Activated CD4-positive, alpha-beta T cell treated with anti-CD3 and anti-CD28 coated beads, Interleukin-2, amount 50 U/mL, for 1 hour (primary cell): ENCODE measurements at places on chromosomes 5 and 9.

DNA sequence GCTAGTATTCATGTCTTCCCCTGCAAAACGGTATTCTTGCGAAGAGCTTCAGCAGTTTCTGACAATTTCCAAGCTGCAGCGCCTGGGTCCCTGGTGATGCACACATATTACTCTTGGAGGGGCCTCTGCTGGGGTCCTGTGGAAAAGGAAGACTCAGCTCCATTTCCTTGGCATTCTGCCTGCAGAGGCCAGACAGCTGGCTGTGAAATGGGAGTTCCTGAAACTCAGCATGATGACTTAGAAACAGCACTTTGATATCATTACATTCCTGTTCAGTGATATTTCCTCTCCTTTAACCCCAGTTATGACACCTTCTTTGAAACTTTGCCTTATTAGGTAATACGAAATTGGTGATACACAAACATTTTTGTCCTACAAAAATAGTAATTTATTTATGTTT, 98.5 kb downstream of the APBA1 start:
- no peak for DNase-seq

GRCh38 chr9:136485049-136486045, 2.5 kb upstream of the SEC16A start:
- DNase-seq, result peak; percentile 84

DNA sequence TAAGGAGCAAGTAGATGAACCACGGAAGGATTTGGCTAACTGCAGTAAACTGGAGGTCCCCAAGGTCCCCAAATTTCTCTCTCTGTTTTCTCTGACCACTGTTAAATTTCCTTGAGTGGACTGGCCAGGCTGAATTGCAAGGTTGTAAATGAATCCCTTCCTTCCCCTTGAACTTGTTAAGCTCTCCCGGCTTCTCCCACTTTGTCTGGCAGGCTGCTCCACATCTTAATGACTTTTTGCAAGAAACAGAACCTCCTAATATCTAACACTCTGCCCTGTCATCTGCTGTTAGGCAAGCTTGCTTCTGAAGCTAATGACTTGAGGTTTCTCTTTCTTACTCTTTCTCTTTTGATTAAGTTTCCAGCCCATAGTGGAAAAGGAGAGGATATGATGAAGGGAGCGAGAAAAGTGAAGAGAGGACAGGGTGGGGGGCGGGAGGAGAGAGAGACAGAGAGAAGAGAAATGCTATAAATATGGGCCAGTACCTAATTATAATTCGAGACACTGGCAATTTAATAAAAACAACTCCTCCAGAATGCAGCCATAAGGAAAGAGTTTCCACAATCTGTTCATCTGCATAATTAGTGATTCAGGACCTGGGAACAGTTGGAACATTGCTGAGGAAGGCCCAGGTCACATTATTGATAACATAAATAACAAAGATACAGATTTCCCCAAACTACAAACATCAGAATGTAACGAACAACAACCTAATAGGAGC, 437.3 kb upstream of the MPDZ start:
- DNase-seq, result no peak

DNA sequence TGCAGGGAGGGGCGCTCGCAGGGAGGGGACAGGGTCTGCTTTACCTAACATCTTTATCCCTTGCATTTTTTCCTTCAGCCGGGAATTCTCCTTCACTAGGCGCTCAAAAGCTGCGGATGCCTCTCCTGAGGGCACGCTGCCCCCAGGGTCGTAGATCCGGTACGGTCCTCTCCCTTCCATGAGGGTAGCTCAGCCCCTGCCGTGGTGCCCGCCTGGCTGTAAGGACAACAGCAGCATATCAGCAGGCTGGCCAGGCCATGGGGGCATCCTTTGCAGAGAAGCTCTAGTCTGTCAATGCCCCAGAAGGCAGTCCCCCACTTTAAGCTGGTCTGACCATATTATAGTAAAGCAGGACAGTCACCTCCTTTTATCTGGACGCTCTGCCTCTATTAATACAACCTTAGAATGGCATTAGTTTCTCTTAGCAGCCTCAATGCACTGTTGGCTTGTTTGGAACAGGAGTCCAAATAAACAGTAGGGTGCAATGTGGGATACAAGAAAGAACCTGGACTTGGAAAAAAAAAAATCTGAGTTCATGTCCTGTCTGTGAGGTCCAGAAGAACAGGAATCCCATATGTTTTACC, 15.8 kb downstream of the TNIP1 start:
- no peak for DNase-seq

GRCh38 chr5:176731506-176732160, 78.7 kb upstream of the UNC5A start:
- DNase-seq, result no peak

DNA sequence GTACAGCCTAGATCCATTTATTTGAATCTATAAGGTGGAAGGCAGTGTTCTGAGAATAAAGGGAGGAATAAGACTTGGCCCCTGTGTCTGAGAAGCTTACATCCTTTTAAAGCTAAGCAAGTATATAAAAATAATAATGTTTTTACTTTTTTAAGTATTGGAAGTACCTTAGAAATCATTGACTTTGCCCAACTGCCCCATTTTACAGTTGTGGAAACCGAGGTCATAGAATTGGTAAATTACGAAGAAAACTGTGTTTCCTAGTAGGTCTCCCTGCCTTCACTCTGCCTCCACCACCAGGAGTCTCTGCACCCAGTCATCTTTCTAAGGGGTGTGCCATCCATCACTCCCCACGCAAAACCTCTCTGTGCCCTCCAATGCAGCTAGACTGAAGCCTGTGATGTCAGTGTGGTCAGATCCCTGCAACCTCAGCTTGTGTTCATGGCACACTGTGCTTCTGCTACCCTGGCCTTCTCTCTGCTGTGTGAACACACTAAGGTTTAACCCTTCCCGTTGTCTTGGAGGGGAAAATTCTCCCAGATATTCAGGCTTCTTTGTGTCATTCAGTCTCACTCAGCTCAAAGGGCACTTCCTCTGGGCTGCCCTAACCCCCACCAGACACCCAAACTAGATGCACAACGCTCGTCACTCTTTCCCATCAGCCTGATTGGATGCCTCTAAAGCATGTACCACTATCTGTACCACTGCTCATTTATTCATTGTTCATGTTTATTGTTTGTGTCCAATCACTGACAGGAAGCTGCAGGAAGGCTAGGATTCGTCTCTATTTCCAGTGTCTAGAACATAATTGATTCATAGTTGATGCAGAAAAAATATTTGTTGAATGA, 18.2 kb downstream of the ADRB2 start:
- peak; percentile 20 for DNase-seq

- DNase-seq, result no peak
Measured at GRCh38 chr5:76535577-76535976, 87.6 kb downstream of the F2RL2 start.

GRCh38 chr9:133532937-133533668, 1.4 kb upstream of the ADAMTSL2 start:
- peak; percentile 70 for DNase-seq

- no peak for DNase-seq
Measured at GRCh38 chr9:93898502-93899426, 56.4 kb downstream of the BARX1 start.

- DNase-seq, result no peak
Measured at GRCh38 chr5:88404405-88404804, 135.8 kb upstream of the TMEM161B start.

- DNase-seq, result no peak
Measured at GRCh38 chr5:17860660-17861315, 226.5 kb downstream of the TAF11L14 start.

DNA sequence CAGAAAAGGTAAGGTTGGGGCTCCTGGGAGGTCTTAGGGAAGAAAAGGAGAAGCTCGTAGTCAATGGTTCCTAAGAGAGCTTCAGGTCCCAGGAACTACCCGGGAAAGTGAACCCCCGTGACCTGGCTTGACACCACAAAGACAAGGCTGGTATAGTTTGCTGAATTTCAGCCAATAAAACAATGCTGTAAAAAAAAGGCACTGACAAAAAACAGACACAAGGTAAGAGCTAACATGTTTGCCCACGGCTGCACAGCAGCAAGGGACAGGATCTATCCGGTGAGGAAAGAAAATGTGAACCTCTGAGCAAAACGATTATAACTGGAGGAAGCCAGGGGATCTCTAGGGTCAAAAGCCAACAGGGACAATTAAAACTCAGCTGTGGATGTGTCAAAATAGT, 17.1 kb downstream of the SLIT3 start:
- no peak for DNase-seq

- DNase-seq, result no peak
Measured at GRCh38 chr5:158777647-158778350, 321.9 kb downstream of the EBF1 start.

DNA sequence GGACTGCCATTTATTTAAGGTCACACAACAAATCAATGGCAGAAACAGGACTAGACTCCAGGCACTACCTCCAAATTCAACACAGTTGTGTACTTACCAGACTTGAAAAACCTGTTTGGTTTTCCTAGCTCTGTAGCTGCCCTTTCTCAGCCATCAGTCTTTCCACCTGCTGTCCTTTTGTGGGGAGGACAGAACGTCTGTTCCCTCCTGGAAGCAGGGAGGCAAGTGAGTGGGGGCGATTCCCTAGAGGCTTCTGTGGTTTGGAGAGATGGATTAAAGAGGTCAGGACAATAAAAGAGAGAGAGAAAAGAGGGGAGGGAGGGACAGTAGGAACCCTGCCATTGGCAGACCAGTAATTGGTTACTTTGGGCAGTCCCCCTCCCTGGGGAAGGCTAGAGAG, 14.7 kb downstream of the ASTN2 start:
- no peak for DNase-seq

GRCh38 chr9:135705376-135705775, 3.4 kb downstream of the KCNT1 start:
- no peak for DNase-seq

GRCh38 chr9:134848504-134848903, 32.1 kb upstream of the FCN2 start:
- no peak for DNase-seq
